ENCODE measurements at places on chromosomes 16 and 17.

- DNase-seq, result no peak
Observed at GRCh38 chr16:13448346-13448745, 471.6 kb upstream of the ERCC4 start.

DNA sequence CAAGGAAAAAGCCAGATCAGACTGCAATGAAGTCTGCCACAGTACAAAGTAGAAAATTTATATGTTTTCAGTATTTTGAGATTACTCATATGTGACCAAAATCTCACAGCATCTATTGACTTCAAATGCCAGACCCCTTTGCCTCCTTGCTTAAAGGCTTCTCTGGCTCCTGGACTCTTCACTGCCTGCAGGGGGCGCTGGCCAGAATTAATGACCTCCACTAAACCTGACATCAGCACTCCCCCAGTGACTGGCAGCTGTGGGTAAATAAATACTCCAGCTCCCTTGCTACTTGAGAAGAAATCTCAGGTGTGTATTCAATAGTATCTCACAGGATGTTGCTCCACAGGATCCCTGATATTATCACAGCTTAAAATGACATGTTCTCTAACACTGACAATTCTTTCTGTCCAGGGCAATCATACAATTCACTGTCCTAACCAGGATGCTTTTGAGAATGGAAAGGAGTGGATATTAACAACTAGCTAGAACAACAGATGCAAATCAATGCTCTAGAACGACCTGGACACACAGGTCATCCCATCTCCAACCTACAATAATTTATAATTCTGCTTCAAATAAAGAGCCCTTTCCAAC lies 4.0 kb downstream of the BECN1 start:
- peak; percentile 50 for DNase-seq

- DNase-seq, result no peak
Observed at GRCh38 chr17:61490540-61490975, 38.3 kb downstream of the TBX4 start.

DNA sequence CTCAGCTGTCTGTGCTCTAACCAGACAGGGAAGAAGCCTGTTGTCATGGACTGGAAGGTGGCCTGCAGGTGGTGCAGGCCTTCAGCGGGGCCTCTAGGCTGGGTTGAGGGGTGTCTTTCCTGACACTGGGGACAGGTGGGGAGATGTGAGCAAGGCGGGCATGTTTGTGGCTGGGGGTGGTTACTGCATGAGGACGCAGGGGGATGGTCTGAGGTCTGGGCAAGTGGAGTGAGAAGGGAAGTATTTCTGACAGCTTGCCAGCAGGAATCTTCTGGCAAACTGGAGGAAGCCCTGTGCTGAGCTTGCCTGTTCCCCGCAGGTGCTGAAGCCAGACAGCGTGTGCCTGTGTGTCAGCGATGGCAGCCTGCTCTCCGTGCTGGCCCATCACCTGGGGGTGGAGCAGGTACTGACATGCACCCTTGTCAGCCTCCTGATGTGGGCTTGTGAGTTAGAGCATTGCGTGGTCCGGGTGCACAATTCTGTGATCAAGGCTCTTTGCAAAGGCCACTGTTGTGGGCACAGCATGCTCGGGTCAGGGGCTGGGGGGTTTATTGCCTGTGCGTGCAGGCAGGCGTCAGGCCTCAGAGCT lies 36.2 kb downstream of the PRMT7 start:
- no peak for DNase-seq

DNA sequence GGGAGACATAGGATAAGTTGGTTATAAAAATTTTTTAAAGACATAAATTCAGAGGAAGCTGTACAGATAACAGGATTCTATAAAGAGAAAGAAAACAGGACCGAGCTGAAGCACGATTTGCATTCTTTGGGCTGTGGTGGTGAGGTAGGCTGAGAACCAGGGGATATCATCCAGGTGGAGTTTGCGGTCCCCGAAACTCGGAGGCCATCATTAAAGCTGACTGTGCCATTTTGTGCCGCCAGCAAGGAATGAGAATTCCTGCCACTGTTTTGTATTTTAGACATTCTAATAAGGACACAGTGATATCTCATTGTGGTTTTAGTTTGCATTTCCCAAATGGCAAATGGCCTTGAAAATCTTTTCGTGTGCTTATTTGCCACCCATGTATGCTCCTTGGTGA lies 197.9 kb downstream of the IRF8 start:
- no peak for DNase-seq

- no peak for DNase-seq
Observed at GRCh38 chr16:29126057-29126494, 141.2 kb downstream of the LAT start.

- no peak for DNase-seq
Observed at GRCh38 chr16:57384248-57385070, 12.2 kb downstream of the CX3CL1 start.

GRCh38 chr16:73414638-73415037 lies 366.7 kb upstream of the ZFHX3 start:
- no peak for DNase-seq

DNA sequence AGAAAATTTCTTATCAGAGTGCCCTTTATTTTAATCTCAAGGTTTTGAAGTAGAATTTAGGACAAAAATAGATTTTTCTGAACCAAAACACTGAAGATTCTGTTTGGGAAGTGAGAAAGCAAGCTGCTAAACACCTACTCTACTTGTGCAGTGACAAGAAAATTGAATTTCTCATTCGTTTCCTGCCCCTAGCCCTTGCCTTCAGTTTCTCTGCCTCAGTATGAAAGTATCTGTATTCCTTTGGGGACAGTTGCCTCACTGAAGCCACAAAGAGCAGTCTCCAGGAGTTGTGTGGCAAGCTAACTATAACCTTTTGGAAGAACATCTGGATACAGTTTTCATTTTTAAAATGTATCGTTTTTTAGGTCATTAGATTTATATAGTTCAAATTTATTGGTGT lies 19.7 kb downstream of the MOSMO start:
- DNase-seq, result no peak

DNA sequence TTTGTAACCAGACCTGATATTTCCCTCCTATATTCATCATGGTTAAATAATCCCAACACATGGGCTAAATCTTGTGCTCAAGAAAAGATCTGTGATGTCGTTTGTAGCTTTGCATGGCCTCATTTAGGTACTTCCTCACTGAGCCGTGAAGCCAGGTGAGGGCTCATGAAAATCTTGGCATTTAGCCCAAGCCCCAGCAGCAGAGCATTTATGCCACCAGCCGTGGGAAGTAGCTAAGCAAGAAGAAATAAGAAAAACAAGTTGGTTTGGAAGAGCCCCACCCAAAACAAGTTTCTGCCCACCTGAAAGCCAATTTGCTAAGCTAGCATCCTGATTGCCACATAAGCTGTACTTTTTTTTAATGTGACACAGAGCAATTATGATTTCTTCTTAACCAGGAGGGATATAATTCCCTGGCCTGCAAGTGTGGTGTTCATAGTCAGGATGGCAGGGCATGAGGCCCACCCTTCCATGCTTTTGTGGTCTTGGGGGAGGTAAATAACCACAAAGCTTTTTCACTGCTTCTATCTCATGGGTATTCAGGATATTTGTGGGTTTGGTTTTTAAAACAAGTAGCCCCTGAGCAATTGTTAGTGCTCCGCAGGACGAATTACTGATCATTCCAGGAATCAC lies 10.5 kb downstream of the TMIGD1 start:
- no peak for DNase-seq

GRCh38 chr16:31198207-31198882 lies 4.2 kb downstream of the PYCARD start:
- DNase-seq, result no peak

GRCh38 chr16:66434619-66435430 lies 7.7 kb downstream of the BEAN1 start:
- no peak for DNase-seq

GRCh38 chr16:72191551-72191950 lies 19.6 kb upstream of the PMFBP1 start:
- DNase-seq, result no peak

- DNase-seq, result no peak
Observed at GRCh38 chr17:57544401-57544800, 200.7 kb downstream of the CCDC182 start.

DNA sequence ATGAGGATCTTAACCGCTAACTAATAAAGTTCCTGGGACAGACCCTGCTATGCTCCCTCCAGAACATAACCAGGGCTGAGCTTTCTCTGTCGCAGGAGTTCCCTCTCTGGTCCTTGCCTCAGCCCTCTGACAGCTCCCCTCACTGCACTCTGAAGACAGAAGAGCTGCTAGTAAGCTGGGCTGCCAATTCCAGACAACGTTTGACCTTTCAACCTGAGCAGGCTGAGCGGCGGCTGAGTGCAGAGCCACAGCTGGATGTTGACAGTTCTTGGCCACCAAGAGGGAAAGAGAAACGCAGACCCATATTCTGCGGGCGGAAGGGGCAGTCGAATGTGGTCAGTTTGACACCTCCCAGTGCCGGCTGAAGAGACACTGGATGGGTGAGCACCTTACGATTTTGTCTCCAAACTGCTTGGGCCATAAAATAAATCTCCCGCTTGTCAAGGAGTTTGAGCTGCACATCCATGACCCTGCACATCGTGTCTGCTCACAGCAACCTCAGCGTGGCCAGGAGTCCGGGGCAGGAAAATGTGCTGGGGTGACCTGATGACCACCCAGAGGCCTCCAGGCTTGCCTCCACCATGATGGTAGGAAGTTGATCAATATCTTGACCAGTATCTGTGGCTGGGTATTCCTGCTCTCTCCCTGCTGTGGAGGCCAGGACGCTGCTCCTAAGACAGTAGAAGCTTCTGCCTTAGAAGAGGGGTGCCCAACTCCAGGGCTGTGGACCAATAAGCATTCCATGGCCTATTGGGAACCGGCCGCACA lies 209.2 kb downstream of the PARN start:
- DNase-seq, result no peak

- DNase-seq, result no peak
Observed at GRCh38 chr17:56514264-56514663, 79.2 kb upstream of the NOG start.

GRCh38 chr17:82898976-82899514 lies 59.2 kb upstream of the ZNF750 start:
- DNase-seq, result no peak

- DNase-seq, result no peak
Observed at GRCh38 chr17:28261219-28261618, 57.8 kb upstream of the TMEM97 start.

- no peak for DNase-seq
Observed at GRCh38 chr17:31397256-31397939, 5.9 kb downstream of the RAB11FIP4 start.

DNA sequence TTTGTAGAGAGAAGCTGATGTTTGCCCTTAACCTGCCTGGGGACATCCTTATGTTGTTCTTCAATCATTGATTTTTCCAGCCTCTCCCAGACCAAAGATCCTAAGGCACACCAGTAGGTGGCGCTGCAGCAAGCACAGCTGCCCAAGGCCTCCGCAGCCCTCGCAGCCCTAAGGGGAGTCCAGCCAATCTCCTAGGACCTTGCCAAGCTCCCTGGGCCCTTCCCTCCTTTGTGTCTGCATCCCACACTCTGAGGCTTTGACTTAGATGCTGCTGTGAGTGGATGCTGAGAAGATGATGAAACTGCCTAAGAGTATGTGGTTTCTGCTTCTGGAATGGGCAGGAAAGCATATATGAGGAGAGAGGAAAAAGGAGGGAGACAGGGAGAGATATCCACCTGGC lies 47.1 kb downstream of the SPACA3 start:
- DNase-seq, result no peak

DNA sequence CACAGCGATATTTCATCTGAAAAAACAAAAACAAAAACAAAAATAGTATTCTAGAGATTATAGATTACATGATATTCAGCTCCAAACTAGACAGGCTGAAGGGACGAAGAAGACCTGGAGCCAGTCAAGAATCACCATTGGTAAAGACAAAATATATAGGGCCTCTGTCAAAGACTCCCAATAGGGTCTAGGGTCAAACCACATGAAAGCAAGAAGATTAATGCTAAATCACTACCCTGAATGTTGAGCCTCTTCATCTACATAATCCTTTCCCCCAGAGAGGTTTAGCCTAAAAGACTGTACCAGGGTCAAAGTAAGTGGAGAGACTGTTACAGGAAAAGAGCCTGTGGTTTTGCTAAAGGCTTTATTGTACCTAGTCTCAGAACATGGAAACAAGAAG lies 10.8 kb upstream of the NME1 start:
- no peak for DNase-seq

- no peak for DNase-seq
Observed at GRCh38 chr16:83939266-83939855, 13.7 kb upstream of the OSGIN1 start.

DNA sequence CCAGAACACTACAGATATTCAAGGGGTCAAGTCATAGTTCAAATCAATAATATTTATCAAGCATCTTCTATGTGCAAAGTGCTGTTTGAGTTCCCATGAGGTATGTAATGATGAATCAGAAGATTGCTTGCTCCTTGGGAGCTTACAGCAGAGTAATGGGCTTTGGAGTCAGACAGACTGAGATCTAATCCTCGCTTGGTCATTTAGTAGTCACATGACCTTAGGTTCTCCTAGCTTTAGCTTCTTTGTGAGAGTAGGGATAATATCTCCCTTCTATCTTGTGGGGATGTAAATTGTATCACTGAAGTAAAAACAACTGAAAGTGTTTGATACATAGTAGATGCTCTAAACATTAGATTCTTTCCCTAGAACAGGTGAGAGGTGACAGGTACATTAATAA lies 30.1 kb downstream of the SNX11 start:
- DNase-seq, result no peak

GRCh38 chr17:29837531-29837930 lies 92.5 kb downstream of the SSH2 start:
- DNase-seq, result no peak

DNA sequence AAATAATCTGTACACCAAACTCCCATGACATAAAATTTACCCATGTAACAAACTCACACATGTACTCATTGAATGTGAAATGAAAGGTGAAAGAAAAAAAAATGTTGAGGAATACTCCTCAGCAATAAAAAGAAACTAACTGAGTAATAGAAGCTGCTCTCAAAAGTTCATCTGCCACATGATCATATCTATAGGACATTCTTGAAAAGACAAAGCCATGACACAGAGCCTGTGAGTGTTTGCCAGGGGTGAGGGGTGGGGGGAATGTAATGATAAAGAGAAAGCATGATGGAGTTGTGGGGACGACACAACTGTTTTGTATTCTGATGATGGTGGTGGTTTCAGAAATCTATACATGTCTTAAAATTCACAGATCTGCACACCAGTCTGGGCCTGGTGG lies 52.2 kb upstream of the TMC5 start:
- no peak for DNase-seq

DNA sequence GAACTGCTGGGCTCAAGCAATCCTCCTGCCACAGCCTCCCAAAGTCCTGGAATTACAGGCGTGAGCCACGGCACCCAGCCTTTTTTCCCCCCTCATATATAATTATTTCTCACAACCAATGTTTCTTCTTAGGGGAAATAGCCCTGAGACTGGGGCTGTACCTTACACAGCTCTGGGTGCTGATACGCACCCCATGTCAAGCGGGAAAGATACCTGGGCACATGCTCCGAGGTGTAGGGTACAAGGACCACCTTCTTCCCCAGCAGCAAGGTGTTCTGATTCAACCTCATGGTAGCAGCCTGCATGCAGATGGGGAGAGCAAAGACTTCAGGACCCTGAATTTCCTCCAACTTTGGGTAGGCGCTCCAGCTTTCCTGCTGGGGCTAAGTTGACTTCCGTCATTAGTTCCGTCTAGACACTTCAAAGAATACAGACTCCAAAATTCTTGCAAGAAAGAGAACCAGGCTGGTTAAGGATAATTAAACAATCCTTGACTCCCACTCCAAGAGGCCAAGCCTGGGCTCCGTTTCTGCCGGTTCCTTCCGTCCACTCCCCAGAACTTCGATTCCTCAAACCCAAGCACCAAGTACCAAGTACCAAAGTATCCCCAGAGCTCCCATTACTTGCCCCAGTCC lies 619 bp downstream of the NAT9 start:
- no peak for DNase-seq

GRCh38 chr17:49525831-49526741 lies 31.0 kb downstream of the NGFR start:
- DNase-seq, result no peak

All from stimulated activated CD4-positive, alpha-beta T cell treated with anti-CD3 and anti-CD28 coated beads, TNF-alpha, amount 100 ng/mL, for 48 hours (primary cell).